ELF-1 (cell line): ENCODE measurements at places on chromosomes 13 and 19.

GRCh38 chr13:112067116-112067741 is at the start of gene SOX1:
Gene SOX1 (plus strand): TSS chr13:112067149. CDS start chr13:112067659, 510 bp downstream.
- DNase-seq = peak; percentile 58

- DNase-seq = no peak
Measured at GRCh38 chr19:49730166-49730565, 32.9 kb downstream of the TSKS start.

DNA sequence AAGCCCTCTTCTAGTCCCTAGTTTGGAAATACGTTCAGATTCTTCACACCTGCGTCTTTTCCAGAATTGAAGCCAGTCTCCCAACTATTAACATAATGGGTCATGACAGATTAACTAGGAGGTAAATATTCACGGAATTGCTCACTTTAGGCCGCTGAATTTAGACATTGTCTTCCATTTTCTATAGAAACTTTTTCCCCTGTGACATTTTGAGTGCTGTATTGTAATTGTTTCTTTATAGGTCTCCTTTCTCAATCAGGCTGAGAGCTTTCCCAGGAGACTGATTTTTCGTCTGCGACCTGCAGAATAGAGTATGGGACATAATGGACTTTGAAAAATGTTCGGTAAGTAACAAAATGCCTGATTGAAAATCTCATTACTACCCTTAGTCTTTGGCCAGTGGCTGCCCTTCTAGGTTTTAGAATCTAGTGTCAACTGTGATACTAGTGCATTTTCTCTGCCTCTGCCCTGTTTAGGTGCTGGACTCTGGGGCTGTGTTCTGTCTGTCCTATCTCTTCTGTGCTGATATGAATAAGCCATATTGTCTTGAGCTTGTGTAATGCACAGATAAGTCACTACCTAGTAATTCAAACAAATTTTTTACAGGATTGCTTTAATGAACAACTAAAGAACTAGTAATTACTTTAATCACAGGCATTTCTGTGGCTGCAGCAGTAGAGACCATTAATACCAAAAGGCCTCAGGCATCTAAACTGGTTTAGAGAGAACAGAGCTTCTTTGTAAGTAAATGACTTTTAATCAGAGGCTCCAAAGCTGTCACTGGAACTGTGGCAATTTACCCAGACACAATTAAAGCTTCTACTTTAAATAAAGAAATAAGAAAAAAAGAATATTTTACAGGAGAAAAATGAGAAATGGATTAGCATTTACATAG is 122.4 kb upstream of the FREM2 start:
- no peak for DNase-seq

GRCh38 chr19:43638214-43638994 is 1.2 kb downstream of the CADM4 start:
- DNase-seq = no peak

- DNase-seq = no peak
Measured at GRCh38 chr19:30049846-30050667, 108.0 kb downstream of the URI1 start.

- no peak for DNase-seq
Measured at GRCh38 chr13:78040205-78040830, 121.7 kb upstream of the EDNRB start.

DNA sequence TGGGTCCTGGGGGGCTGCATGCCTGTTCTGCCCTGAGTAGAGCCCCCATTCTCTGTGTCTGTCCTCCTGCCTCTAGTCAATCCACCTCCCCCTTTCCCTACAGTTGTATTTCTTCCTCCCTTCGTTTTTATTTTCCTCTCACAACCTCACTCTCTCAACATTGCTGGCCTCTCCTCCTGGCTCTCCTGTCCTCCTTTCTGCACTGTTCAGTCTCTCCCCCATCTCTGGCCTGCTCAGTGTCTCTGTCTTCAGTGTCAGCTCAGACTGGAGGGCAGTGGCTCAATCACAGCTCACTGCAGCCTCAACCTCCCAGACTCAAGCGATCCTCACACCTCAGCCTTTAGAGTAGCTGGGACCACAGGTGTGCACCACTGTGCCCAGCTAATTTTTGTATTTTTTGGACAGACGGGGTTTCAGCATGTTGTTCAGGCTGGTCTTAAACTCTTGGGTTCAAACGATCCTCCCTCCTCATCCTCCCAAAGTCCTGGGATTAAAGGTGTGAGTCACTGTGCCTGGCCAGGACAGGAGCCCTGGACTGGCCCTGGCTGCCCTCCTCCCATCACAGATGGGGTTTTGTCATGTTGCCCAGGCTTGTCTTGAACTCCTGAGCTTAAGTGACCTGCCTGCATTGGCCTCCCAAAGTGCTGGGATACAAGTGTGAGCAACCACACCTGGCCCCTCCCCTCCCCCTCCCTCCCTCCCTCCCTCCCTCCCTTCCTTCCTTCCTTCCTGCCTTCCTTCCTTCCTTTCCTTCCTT is 32.0 kb upstream of the IGFL1 start:
- DNase-seq = no peak
